Activated CD4-positive, CD25-positive, alpha-beta regulatory T cell treated with anti-CD3 and anti-CD28 coated beads, Interleukin-2, amount 50 U/mL, for 24 hours (primary cell): ENCODE measurements at places on chromosomes 2 and 18.

GRCh38 chr2:229920011-229920641 lies 1.7 kb downstream of the TRIP12 start:
- ATAC-seq = no peak

- no peak for ATAC-seq
Measured at GRCh38 chr2:36605273-36605672, 7.3 kb upstream of the FEZ2 start.

- no peak for ATAC-seq
Measured at GRCh38 chr2:239579524-239580198, 178.8 kb upstream of the HDAC4 start.

DNA sequence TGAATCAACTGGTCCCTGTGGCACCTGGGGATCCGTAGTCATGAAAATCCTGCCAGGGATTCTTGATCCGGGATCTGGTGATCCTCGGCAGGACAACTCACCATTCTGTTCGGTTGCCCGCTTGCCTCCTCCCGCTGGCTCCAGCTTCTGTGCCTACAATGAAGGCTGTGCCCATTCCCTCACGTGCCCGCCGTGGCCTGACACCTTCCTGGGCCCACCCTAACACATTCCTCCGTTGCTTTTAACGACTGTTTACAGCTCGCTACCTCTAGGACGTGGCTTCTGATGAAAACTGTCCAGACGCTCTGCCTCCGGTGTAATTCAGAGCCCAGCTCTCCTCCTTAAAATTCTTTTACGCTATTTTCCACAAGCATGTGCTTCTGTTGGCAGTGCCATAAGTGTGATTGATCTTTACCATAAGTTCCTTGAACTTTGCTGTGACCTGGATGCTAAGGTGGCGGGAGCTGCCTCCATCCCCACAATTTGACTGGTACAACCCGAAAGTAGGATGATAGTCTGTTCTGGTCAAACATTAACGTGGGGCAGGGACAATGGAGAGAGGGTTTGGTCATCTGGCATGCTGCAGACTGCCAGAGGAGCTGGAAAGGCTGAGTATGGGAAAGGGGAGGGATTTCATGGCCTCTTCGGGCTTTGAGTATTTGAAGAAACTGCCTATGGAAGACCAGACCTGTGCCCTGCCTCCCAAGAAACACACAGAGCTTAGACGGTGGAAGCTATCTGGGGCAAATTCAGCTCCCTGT lies 206.8 kb upstream of the TNP1 start:
- ATAC-seq = no peak

DNA sequence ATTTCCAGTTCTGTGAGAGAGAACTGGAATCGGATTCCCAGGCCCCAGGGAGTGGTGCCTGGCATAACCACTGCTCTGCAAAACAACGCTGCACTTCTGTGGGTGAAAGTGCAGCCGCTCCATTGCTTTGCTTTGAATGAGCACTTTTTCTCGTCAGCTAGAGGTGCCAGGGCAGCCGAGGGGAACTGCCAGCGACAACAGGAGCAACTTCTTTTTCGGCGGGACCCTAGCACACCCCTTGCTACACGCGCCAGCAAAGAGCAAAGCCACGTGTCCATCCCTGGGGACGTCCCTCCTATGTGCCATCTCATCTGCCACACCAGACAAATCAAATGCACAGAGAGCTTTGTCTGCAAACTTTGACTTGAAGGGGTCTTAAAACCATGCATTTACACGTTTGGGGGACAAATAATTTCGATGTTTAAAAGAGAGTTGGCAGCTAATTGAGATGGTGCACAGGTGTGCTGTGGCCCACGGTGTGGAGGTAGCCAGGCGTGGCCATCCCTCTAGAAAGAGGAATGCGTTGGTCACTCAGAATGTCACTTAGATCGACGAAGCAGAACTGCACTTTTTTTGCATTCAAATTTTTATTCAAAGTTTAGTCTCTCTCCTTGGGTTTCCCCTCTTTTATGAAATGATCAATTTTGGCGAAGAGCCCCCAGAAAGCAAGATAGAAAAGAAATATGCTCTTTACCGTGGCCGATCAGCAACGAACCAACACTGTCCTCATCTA lies 151.8 kb downstream of the MBP start:
- no peak for ATAC-seq

- no peak for ATAC-seq
Measured at GRCh38 chr2:41395692-41396091, 652.1 kb upstream of the PKDCC start.

DNA sequence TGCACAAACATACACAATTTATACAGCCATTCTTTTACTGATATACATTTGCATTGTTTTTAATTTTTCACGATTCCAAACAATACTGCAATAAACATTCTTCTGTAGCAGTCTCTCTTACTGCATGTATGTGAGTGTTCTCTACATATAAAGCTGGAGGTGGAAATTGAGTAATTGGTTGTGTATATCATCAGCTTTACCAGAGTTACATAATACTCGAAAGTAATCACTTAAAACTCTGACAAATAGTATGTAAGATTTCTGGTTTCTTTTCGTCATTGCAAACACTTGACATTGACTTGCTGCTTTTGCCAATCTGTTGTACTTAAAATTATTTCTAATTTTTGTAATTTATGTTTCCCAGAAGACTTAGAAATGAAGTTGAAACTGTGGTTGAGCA lies 110.2 kb downstream of the TDRD15 start:
- ATAC-seq = no peak

DNA sequence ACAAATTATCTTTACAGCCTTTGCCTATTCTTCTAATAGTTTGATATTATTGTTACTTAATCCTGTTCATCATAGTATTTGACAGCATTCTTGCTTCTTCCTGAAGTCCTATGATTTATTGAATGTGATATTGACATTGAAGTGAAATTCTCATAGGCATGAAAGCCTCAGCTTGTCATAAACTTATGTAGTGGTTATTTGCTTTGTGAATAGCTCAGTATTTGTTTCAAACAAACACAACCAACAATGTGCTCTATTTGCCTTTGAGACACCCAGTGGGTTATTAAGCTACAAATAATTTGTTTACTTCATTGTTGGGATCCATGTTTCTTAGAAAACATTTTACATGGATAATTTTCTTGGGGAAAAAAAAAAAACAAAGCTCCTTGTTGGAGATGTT lies 57.2 kb downstream of the TTC39C start:
- ATAC-seq = no peak

GRCh38 chr2:4354164-4354563 lies 650.8 kb downstream of the DCDC2C start:
- no peak for ATAC-seq

DNA sequence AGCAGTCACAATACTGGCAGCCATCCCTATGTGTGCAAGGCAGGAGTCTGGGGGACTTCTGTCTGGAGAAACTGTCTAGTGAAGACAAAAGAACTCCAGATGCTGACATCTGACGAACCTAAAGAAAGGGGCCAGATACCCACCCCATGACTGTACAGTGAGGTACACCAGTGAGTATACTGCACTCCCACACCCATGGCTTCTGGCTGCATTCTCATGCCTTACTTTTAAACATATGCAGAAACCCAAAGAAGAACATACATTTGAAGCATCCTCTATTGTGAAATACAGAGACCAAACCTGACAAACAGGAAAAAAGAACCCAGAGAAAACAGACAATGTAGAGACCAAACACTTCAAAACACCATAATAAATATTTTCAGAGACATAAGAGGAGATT lies 102.2 kb downstream of the ACTR3 start:
- ATAC-seq = no peak

DNA sequence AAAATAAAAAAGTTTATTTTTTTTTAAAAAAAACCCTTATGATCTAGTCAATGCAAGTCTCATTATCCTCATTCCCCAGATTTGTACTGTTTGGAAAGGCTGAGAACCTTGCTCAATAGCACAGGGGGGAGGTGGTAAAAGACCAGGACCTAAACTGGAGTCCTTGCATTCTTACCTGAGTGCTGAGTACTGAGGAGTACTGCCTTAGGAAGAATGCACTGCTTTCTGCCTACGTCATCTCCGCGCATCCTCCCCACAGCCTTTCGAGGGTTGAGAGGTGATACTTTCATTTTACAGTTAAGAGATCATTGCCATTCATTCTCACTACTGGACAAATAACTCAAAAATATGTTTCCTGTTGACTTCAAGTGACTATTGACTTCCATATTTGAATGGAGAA lies 73.8 kb downstream of the MAP3K20 start:
- peak; percentile 62 for ATAC-seq

GRCh38 chr2:240983996-240984498 lies 14.4 kb upstream of the SNED1 start:
- no peak for ATAC-seq

DNA sequence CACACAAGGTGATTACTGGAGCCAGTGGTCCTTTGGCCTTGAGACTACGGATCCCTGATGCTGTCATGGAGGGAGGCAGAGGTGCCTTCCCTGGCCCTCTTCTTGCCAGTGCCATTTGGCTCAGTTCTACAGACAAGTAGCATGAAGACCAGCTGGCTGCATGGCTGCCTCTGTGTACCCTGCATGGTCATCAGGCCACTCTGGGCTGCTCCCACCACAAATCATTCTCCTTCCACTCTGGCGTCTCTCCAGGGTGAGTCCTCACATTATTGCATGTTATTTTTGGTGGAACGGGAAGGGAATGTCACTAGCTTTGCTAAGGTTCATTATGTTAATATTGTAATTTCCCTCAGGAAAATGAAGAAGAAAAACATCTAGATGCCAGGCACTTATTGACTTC lies 229.8 kb downstream of the VAPA start:
- ATAC-seq = no peak

GRCh38 chr2:51219468-51219867 lies 187.5 kb upstream of the NRXN1 start:
- no peak for ATAC-seq

DNA sequence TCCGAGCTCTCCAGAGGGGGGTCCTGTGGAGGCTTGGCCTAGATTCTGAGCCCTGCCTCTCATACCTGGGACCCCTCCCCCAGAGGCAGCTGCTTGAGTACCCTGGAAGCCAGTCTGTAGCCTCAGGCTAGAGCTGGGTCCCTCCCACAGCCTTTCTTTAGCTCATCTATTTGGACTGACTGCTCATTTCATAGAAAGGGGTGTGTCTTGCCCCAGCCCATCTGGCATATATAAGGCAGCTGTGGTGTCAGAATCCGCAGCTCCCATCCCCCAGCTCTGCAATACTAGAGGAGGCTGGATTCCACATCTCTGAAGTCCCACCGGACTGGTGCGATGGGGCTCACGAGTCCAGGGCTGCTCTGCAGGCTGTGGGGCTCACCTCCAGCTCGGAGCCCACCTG lies 26.1 kb downstream of the MPHOSPH10 start:
- no peak for ATAC-seq

DNA sequence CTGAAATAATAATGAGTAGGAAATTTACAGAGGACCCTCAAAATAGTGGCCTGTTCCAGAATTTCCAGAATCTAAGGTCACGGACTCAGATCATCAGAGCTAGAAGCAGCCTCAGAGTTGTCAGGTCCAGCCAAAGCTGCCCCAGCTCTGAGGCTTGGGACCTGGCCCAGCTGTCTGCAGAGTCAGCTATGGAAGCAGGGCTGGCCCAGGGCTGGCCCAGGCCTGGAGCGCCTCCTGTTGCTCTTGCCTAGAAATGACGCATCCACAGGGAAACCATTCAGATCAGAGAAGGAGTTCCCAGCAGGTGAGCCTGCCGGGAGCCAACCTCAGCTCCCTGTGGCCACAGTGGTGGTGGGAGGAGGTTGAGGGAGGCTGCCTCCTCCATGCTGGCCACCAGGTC lies 106.7 kb upstream of the ARL4C start:
- no peak for ATAC-seq

DNA sequence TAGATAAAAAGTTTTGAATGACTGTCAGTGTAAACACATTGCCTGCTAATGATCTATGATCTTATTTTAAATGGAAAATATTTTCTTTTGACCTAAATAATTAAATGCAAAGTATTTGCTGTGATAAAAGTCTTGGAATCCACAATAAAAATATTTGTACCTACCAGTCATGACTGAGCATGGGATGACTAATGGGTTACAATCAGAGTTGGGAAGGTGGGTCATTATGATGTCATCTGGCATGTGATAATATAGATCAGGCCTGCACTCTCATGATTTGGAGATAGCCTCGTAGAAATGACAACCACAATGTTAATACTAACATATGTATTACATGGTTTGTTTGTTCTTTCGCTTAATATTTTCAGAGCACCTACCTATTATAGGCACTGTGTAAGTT lies 848.8 kb upstream of the KLHL29 start:
- no peak for ATAC-seq

DNA sequence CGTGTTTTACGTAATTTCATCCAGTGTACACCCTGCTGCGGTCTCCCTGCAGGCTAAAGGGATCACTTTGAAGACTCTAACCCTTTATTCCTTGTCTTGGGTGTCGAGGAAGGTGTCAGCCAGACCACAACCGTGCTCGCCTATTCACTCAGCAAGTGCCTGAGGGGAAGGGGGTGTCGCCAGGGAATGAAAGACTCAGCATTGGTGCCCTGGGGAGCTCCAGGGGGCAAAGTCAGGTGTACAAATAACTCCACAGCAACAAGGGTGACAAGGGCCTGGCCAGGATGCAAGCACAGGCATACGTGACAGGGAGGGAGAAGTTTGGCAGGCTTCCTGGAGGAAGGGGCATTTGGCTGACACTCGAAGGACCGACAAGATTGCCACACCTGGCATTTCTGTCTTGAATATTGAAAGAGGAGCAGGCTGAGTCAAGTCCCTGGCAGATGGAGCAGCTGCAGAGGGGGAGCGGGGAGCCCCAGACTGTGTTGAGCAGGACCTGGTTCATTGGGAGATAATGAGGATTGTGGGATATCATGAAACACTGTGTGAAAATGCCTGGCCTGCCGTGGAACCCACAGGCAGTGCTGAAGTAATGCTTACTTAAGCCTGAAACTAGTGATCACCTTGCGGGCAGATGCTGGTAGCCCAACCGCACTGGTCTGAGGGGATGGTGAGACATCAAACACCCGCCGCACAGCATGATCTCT lies 93.9 kb downstream of the RHOB start:
- no peak for ATAC-seq

DNA sequence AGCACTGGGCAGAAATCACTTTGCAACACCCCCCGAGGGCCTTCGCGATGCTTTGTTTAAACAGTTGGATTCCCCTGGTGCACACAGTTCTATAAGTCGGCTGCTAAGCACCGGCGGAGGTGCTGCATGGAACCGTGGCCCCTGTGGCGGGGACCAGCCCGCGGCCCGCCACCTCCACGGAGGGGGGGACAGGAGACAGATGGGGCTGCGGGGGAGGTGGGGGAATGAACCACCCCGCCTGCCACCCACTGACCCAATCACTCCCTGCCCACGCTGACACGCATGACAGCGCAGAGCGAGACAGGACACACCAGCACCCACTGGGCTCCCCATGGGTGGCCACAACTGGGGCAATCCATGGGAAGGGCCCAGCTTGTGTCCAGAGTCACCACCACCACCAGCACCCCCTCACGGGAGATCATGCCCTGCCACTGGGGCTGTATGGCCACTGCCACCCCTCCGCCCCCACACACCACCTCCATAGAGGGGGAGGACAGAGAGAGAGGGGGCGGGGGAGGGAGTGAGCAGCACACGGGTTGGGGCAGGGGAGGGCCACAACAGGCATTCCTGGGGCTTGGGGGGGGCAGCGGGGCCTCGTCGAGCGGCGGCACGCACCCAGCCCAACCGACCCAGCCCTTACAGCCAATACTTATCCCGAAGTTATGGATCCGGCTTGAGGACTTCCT lies 118.3 kb upstream of the ANKRD30BL start:
- no peak for ATAC-seq

- ATAC-seq = no peak
Measured at GRCh38 chr2:135851858-135852257, 14.9 kb upstream of the LCT start.

GRCh38 chr18:41075212-41075611 lies 879.8 kb upstream of the PIK3C3 start:
- ATAC-seq = no peak
